Effector CD4-positive, alpha-beta T cell (primary cell): ENCODE measurements at places on chromosomes 1 and 21.

GRCh38 chr1:74583397-74583796, 71.0 kb upstream of the LRRC53 start:
- no peak for DNase-seq

- DNase-seq = no peak
Measured at GRCh38 chr1:8481650-8482380, 163.9 kb downstream of the SLC45A1 start.

DNA sequence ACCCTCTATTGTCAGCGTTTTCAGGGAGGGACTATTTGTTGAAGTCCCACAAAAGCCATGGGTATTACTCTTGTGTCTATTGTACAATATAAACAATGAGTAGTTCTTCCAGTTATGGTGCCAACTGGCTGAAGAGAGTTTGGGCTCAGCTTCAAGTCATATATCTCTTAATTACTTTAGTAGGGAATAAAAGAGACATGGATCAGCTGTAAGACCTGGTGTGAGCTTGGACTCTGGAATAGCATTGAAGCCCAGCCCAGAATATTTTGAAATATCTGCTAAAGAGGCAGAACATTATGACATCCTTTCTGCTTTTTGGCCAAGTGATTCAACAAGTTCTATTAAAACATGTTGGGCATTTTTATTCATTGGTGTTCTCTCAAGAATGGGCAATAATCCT, 224.9 kb downstream of the BACH1 start:
- DNase-seq = no peak

- no peak for DNase-seq
Measured at GRCh38 chr1:174352883-174353608, 94.7 kb upstream of the GPR52 start.

DNA sequence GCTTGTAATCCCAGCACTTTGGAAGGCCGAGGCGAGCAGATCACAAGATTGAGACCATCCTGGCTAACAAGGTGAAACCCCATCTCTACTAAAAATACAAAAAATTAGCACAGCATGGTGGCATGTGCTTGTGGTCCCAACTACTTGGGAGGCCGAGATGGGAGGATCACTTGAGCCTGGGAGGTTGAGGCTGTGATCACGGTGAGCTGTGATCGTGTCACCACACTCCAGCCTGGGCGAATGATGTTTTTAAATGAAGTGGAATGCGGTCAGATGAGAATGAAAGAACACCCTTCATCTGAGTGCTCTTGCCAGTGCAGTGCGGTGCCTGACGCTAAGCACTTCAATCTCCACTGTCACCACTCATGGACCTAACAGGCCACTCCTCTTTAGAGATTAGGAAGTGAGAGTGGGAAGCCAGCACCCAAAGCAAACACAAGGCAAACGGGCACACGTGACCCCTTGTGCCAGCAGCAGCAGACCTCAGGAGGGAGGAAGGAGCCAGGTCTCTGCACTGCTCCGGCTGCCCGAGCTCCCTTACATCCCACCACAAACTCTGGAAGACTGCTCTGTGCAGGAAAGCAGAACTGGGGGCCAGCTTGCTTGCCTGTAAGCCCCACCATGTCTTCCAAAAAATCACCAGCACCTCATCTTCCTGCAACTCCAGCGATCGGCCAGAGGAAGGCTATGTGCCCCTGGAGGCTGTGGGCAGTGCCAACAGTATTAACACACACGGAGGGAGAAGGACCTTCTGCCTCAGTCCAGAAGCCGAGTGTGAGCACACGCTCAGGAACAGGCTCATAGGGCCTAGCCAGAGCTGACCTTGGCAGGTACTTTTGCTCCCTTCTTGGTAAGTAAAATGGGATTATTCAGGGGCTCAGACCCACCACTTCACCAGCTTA, 9.7 kb downstream of the CTNNBIP1 start:
- no peak for DNase-seq
